ENCODE measurements at places on chromosomes 4 and X.
A peak's percentile ranks its signal among the peaks of the same experiment; 100 is the strongest.

GRCh38 chr4:2335729-2336101, 73.8 kb upstream of the MXD4 start:
- DNase-seq, result no peak

- DNase-seq, result no peak
Measured at GRCh38 chrX:40496728-40497127, 84.0 kb upstream of the ATP6AP2 start.

GRCh38 chr4:183057255-183057654, 41.8 kb upstream of the WWC2 start:
- no peak for DNase-seq

DNA sequence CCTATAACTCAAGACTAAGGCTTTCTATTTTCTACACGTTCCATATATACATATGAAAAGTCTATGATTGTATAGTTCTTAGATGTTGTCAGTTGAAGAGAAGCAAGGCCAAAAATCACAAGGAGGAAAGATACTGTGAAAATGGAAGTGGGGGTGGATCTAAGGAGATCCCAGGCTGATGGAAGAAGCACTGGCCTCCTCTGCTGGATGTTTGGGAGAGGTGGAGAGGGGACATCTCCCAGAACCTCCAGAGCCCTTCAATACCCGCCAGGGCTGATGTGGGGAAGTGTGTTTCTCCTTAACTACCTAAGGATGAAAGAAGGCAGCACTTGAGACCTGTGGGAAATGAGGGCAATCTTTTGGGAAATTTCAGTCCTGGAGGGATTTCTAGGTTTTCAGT, 67.4 kb downstream of the RASGEF1B start:
- no peak for DNase-seq

DNA sequence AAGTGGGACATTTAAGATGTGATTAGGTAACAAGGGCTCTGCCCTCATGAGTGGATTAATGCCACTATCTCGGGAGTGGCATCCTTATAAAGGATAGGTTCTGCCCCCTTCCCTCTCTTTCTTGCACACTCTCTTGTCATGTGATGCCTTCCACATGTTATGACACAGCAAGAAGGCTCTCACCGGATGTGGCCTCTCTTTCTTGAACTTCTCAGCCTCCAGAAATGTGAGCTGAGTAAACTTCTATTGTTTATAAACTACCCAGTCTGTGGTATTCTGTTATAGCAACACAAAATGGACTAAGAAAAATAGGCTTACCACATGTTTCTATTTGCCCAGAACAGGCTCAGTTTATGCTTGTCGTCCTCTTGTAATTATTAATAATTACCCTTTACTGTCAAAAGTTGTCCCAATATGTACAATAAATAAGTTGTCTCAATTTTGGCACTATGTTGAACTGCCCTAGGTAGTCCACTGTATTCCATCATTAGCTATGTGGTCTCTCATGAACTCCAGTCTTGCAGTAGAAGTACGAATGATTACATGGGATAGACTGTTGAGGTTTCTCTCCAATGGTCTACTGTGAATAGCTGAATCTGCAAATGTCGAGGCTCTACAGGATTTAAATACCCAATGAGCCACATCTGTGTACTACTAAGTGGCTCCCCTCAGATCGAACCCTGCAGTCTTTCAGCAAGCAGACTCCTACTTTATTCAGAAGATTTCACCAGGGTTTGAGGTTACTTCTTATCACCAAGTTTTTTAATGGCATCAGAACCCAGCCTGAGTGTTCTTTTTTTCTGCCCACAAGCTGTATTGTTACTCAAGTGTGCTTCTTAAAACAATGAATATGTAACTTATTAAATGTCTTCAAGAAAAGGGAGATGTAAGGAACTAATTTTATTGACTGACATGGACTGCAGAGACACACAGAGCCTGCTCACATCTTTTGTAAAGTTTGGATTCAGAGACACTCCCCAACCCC, 102.0 kb upstream of the LEF1 start:
- DNase-seq, result no peak

DNA sequence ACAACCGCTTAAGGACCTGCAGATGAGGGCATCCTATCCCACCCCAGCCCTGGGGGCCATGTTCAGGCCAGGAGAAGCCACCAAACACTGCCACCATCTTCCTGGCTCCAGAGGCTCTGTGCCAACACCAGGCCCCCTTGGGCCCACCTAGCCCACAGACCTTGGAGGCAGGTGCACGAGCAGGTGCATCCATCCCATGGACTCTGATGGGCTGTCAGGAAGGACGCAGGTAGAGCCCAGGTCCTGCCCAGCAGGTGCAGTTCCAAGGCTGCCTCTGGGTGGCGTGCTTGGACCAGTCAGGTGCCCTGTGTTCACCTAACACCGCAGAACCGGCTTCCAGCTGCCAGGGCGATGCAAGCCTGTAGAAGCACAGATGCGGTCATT, 22.8 kb upstream of the PDE6B start:
- peak; percentile 27 for DNase-seq

- DNase-seq, result no peak
Measured at GRCh38 chrX:75642811-75643361, 120.0 kb upstream of the ZDHHC15 start.

- DNase-seq, result no peak
Measured at GRCh38 chr4:70624226-70624793, 4.2 kb upstream of the ENAM start.

- DNase-seq, result no peak
Measured at GRCh38 chr4:167084321-167084720, 150.0 kb downstream of the SPOCK3 start.

DNA sequence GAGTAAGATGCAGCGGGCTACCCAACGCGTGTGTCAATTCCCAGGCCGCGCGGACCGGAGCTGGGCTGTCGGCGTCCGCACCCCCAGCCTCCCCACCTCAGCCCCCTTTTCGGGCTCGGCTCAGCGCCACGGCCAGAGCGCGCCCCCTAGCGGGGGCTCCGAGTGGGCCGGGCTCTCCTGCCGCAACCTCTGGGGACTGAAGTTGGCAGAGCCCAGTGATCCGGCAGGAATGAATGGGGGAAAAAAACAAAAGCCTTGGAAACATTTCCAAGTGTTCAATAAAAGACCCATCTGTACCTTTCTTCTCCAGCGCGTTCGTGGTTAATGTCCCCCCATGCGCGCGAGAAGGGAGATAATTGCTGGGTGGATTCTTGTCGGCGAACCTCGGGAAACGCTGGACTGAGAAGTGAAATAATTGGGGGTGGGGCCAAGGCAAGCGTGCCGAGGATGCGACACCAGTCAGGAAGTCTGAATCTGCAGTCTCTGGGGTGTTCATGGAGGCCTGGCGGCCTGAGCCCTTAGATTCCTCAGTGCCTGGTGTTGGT, 5.2 kb upstream of the ARX start:
- no peak for DNase-seq

- peak; percentile 6 for DNase-seq
Measured at GRCh38 chr4:184978211-184978610, 40.1 kb upstream of the HELT start.

GRCh38 chrX:150450519-150451177, 87.5 kb downstream of the MAMLD1 start:
- no peak for DNase-seq

DNA sequence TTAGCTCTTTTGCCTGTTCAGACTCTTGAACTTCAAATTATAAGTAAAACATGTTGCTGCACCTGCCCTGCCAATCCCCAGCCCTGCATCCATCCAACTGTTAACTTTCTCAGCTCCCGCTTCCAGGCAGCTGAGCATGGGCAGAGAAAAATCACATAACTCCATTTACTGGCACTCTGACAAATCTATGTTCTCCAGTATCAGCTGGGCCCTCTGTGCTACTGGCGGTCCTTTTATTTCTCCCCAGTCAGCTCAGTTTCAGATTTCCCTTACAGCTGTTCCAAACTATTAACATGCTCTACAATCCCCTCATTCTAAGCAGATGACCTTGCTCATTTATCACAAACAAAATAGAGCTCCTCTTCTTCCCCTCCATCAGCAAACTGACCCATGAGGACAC, 240.4 kb upstream of the TET2 start:
- no peak for DNase-seq

- no peak for DNase-seq
Measured at GRCh38 chr4:89404530-89404929, 96.9 kb upstream of the GPRIN3 start.

GRCh38 chr4:30854531-30854930, 134.4 kb downstream of the PCDH7 start:
- DNase-seq, result no peak

DNA sequence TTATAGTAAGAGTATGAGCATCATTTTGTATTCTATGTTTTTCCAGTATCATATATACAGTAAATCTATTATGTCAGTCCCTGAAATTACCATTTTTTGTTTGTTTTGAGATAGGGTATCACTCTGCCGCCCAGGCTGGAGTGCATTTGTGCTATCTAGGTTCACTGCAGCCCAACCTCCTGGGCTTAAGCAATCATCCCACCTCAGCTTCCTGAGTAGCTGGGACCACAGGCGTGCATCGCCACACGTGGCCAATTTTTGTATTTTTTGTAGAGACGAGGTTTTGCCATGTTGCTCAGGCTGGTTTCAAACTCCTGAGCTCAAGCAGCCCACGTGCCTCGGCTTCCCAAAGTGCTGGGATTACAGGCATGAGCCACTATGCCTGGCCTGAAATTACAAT, 85.6 kb downstream of the ZNF330 start:
- DNase-seq, result no peak

DNA sequence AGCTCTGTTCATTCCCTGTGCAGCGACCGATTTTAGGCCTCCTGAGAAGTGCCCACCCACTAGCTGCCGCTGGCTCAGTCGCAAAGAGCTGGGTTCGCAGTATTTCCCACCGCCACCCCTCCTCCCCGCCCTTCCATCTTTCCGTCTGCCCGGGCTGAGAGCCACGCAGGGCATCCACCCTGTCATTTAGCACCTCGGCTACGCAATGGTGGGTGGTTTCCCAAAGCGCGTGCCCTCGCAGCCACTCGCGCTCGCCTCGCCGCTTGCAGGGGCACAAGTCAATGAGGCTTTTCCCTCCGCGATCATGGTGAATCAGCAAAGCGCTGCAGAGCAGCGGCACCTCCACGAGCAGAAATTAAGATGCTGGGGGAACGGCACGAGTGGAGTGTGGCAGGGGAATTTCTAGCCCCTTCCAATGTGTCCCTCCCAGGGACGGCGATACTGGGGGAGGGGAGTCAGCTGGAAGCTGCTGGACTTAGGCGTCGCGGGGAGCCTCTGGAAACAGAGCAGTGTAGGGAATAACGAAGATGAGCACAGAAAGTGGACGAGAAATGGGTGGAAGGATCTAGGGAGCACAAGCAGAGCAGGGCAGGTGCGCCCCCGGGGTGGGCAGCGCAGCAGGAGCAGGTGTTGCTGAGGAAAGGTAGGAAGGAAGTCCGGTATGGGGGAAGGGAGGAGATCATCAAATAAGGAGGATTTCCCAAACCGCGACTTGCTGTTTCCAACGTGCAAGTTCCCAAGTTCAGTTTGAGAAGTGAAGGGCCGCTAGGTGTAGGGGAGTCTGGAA, 2.4 kb upstream of the PTCHD1 start:
- DNase-seq, result peak; percentile 19

- no peak for DNase-seq
Measured at GRCh38 chr4:168724686-168725411, 228.0 kb downstream of the PALLD start.

GRCh38 chrX:134718966-134719317, 60.7 kb upstream of the PLAC1 start:
- DNase-seq, result no peak

- no peak for DNase-seq
Measured at GRCh38 chr4:21102667-21103066, 402.4 kb downstream of the PACRGL start.

- DNase-seq, result no peak
Measured at GRCh38 chr4:103478734-103479133, 241.1 kb downstream of the TACR3 start.

DNA sequence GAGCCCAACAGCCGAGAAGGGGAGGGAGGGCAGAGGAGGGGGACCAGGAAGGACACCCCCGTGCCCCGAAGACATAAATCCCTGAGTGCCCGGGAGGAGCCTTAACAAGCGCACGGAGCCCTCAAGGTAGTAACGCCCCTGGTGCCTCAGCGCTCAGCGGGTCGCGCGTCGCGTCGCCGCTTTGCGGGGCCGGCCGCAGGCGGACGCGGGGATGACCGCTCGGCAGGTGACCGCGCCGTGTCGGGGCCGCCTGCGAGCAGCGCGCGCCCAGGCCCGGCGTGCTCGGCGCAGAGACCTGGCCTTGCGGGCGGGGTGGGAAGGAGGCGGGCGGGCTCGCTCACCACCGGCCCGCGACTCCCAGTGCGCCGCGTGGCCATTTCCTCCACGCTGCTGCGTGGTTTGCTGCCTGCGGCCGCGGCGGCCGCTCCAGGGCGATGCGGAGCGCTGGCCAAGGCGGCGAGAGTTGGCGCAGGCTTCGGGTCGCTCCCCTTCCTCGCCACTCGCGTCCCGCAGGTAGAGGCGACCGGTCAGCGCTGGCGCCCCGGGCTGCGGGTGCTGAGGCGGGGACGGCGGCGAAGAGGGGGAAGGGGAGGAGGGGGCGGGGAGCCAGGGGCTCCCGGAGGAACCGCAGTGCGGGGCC, 632 bp downstream of the CCSER1 start:
- no peak for DNase-seq

- no peak for DNase-seq
Measured at GRCh38 chrX:27571164-27571563, 19.0 kb upstream of the DCAF8L2 start.

DNA sequence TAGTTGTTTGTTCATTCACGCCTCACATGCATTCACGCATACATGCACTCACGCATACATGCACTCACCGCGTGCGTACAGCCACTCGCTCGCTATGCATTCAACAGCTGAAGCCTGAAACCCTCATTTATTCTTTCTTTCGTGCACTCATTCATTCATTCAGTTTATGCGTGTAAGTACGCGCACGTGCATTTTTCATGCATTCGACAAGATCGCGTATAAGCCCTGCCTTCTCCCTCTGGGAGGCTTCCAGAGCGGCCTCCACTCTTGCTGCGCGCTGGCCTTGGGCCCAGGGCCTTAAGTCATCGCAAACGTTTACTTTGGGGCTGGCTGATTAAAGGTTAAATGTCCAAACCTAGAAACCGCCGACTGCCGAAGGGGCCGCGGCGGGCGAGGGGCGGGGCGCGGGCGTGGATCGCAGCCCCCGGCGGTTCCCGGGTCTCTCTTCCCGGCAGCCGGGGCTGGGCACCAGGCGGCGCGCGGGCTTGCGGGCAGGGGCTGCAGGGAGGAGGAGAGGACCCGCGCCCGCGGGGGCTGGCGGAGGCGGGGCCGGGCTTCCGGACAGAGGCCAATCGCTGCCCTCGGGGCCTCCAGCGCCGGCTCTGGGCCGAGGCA, at the start of gene GYG2:
TSS of gene GYG2 (plus strand) at position 587 of the 615 bp plus-strand sequence. CDS start 1,259 bp downstream, outside the sequence.
- no peak for DNase-seq

DNA sequence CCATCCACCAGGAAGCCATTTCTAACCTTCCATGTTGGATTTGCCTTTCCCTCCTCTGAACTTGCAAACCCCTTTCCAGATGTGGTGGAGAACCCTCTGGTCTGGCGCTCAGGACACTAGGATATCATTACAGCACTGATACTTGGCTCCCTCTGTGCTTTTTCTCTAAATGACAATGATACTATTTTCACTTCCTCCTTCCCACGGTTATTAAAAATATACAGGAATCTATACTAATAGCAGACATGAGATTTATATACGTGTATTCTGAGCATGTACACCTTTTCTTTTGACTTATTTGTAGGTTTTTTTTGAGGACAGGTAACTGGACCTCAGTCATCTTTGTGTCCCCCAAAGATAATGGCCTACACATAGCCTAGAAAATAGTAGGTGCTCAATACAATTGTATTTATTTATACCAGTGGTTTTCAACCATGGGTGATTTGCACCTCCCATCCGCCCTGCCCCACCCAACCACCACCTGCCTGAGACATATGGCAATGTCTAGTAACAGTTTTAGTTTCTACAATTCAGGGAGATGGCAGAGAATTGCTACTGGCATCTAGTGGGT, 60.4 kb upstream of the PLAC8 start:
- no peak for DNase-seq

GRCh38 chrX:37921758-37922157, 74.4 kb upstream of the DYNLT3 start:
- DNase-seq, result no peak

Data from NCI-H460 (cell line).